ENCODE measurements at places on chromosomes 1 and 21. TPM values are rescaled to one million over a fixed set of nuclear protein-coding genes. Genes with fewer than 3 reads are reported as not detected.

Gene AADACL4
- not detected for total RNA-seq

Gene C4BPA
- total RNA-seq = not detected

Gene OR2T33
- total RNA-seq = not detected

Gene POLR3C
- 30.8 TPM for total RNA-seq

GRCh38 chr1:115951560-115951959 is 24.8 kb upstream of the SLC22A15 start:
- no peak for DNase-seq

- DNase-seq = no peak
Measured at GRCh38 chr1:16119504-16119903, 36.4 kb downstream of the EPHA2 start.

DNA sequence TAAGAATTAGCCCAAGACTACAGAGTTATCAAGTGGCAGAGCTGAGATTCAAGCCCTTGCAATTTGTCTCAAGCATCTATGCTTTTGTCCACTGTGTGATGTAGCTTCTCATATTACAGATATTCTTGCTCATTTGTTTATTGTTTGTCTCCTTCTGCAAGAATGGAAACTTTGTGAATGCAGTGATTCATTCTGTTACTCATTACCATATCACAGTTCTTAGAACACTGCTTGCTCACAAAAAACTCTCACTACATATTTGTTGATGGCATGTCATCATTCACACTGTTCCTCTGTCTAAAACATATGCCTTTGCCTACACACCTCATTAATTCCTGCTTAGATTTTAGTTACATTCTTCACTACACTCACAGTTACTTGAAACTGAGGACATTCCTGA is 1198.9 kb downstream of the PLA2G4A start:
- peak; percentile 94 for DNase-seq

- DNase-seq = peak; percentile 19
Measured at GRCh38 chr1:87045761-87046304, 131.4 kb downstream of the HS2ST1 start.

- DNase-seq = peak; percentile 64
Measured at GRCh38 chr1:78370779-78371482, 119.8 kb upstream of the PTGFR start.

- DNase-seq = peak; percentile 61
Measured at GRCh38 chr1:152052606-152053005, 15.8 kb upstream of the S100A11 start.

DNA sequence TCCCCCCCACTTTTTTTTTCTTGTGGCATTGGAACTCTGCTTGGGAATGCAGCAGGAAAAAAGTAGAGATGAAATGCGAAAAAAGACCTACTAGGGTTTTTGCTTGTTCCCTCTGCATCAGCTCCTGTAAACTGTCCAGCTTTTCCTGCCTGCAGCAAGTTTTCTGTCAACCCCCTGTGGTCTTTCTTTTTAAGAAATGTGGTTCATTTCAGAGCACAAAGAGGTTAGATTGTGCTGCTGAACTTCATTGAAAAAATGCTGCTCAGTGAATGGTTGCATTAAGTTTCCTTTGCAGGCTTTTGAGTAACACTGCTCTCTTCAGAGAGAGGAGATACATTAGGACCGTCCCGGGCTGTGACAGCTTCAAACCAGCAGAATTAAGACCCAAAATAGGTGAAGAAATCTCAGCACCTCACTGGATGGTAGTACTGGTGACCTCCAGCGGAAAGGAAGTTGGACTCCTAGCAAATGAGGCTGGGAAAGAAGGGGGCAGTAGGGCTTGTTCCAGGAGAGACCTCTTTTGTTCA is 80.7 kb downstream of the NDUFS5 start:
- DNase-seq = no peak

DNA sequence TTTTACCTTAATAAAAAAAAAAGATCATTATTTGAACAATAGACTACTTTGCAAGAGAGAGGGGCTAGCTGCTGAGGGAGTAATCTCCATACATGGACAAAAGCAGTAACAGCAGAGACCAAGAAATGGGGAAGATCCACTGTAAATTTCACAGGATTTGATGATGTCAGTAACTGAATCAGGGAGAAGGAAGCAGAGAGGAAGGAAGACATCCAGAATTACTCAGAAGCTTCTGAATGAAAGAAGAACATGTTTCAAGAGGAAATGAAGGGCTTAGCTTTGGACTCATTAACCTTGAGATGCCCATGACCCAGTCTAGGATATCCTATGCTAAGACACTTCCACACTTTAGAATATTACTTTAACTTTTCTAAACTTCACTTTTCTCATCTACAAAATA is 60.4 kb downstream of the SLC44A5 start:
- no peak for DNase-seq

DNA sequence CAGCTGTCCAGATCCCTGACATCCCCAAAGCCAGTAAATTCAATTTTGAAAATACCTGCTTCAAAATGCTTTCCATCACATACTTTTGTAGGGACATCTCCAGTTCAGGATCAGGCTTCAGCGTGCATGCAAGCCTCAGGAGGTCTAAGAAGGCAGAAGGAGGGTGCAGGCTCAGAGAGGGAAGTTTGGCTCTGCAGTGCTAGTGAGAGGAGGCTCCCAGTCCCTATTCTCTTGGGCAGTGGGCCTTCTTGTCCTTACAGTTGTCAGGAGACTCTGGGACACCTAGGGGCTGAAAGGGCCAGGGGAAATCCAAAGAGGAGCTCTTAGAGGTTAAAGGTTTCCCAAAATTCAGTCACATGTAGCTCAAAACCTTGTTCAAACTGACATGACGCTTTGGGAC is 20.1 kb downstream of the ADCY10 start:
- no peak for DNase-seq

- DNase-seq = no peak
Measured at GRCh38 chr1:80457409-80457808, 1343.3 kb upstream of the ADGRL2 start.

All from foreskin keratinocyte (primary cell).